Fibroblast of villous mesenchyme (primary cell): ENCODE measurements at places on chromosomes 5 and 9. TPM values are rescaled to one million over a fixed set of nuclear protein-coding genes. Genes with fewer than 3 reads are reported as not detected.
A peak's percentile ranks its signal among the peaks of the same experiment; 100 is the strongest.

The SLC22A4 gene
- 6.8 and 16.4 TPM in 2 replicates for total RNA-seq

The ENTR1 gene
- 34.5 and 40.3 TPM in 2 replicates for total RNA-seq

The DMRTA1 gene
- total RNA-seq = 0.32 and 0.86 TPM in 2 replicates

DNA sequence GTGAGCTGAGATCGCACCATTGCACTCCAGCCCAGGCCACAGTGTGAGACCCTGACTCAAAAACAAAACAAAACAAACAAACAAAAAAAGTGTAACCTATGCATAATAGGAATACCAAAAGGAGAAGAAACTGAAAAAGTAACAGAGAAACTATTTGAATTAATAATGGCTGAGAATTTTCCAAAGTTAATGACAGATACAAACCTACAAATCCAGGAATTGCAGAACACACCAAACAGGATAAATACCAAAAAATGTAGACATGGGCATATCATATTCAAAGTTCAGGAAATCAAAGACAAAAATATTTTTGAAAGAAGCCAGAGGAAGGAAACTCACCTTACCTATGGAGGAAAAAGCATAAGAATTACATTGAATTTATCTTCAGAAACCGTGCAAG is 383.7 kb upstream of the POU5F2 start:
- no peak for DNase-seq

DNA sequence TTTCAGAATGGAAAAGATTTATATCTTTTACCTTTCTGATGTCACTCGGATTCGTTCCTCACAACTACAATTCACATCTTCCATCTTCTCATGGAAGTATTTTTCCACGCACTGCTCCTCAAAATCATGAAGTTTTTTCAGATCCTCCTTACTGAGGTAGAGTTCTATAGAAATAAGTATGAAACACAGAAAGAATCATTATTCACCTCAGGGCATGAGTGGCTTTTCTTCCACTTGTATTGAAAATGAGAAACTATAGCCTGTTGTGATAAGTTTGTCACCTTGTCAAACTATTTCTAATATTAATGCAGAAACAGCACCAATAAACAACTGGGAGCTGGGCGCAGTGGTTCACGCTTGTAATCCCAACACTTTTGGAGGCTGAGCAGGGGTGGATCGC is 116.0 kb downstream of the TRPM6 start:
- no peak for DNase-seq

- peak; percentile 74 for DNase-seq
These were observed 118.3 kb downstream of the PIK3R1 start for GRCh38 chr5:68333649-68334552.

DNA sequence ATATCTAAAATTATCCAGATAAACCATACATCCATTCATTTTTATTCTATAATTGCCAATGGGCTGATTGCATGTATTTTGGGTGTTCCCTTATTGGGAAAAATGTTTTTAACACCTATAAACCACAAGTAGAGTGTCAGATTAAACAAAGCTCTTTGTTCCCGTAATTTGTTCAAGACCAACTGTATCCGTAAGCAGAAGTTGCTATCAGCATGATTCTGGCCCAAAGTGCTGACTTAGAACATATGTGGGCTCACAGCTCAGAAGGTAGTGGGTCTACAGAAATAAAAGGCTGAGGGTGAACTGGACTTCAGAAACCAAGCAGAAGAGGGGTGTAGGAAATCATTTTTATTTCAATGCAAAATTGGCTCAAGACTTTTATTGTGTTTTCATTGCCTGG is 23.5 kb upstream of the IL7R start:
- DNase-seq = no peak

GRCh38 chr5:72107131-72107900 is at the start of gene MAP1B:
MAP1B (plus strand) TSS chr5:72107475; CDS start chr5:72107532, 57 bp downstream.
- peak; percentile 60 for DNase-seq

DNA sequence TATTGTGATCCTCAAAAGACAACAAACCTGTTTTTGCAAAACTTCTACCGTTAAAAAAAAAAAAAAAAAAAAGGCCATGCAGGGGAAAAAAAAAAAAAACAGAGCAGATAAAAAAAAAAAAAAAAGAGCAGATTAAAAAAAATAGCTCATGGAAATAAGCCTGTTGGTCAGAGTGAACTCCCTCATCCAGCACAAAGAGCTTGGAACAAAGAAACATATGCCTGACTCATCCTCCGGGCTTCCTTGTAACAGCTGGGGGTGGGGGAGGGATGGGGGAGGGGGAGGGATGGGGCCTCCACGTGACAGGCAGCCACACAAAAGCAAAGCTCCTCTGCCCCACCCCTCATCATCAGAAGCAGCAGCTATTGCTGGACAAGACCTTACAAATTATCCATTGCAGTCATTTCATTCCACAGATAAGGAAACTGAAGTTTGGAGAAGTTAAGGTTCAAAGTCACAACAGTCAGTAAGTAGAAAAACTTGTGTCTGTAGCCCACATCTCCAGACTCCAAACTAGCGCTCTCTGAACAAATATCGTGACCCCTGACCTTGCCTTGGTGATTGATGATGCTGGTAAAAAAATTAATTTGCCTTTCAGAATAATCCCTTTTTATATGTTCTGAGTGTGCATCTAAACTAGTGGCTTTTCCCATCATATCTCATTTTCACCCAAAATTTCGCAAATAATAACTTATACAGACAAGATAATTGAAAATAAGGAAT is 38.9 kb downstream of the SLC35D2 start:
- DNase-seq = peak; percentile 85

DNA sequence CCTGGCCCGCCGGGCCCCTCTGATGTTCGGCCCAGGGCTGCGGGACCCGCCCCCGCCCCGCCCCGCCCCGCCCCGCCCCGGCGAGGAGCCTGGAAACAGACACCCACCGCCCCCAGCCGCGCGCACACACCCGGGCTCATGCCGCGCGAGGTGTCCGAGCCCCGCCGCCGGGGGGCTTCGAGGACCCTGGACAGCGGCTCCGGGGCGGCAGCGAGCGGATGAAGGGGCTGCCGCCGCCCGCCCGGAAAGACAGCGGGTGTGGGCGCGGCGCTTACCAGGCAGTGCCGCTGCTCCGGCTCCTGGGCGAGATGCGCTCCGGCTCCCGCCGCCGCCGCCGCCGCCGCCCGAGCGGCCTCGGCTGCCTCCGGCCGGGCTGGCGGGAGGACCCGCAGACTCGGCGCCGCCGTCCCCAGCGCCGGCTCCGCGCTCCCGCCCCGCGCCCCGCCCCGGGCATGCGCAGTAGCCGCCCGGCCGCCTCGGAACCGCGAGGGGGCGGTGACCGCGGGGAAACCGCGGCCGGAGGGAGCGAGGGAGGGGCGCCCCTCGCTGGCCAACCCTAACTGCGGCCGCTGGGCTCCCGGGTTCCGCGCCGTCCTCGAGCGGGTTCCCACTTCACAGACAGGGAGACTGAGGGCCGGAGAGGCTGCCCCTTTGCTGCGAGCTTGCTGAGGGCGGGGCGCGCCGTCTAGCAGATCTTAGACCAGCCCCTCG is at the start of gene GPRIN1:
TSS of gene GPRIN1 (minus strand) at position 433 of the 711 bp plus-strand sequence. CDS start 10,322 bp downstream, outside the sequence.
- peak; percentile 39 for DNase-seq

- peak; percentile 36 for DNase-seq
These were observed 134.2 kb upstream of the RASGRF2 start for GRCh38 chr5:80825786-80826460.

- DNase-seq = no peak
These were observed 1193.7 kb upstream of the CDH18 start for GRCh38 chr5:21181609-21182125.

- no peak for DNase-seq
These were observed 3.4 kb upstream of the MYORG start for GRCh38 chr9:34380034-34380510.

- DNase-seq = no peak
These were observed 36.7 kb upstream of the ORM1 start for GRCh38 chr9:114286146-114286679.

- DNase-seq = no peak
These were observed 167.4 kb upstream of the KIF2A start for GRCh38 chr5:62138607-62139006.

- DNase-seq = no peak
These were observed 157.1 kb downstream of the ARRDC3 start for GRCh38 chr5:91225848-91226686.

DNA sequence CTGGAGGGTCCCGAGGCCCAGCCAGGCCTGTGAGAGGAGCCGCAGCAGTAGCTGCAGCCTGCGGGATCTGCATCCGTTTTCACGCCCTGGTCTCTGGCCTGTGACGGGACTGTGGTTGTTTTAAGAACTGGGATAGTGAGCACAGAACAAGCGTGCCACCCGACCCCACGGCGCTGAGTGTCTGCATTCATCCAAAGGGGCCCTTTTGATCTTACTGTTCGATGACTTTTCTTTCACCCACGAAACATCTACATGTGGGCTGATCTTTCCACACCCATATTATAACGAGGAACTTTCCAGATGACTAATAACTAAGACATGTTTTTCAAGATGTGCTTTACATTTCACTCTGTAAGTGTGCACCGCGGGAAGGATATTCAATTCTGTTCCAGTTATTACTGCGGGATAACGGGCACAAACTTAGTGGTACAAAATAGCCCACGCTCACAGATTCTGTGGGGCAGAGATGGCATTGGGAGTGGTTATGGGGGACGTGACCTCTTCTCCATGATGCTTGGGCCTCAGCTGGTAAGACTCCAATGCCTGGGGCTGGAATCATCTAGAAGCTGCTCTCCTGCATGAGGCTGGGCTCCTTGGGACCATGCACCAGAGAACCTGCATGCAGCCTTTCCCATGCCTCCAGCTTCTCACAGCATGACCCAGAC is 165.0 kb downstream of the SYK start:
- peak; percentile 20 for DNase-seq

DNA sequence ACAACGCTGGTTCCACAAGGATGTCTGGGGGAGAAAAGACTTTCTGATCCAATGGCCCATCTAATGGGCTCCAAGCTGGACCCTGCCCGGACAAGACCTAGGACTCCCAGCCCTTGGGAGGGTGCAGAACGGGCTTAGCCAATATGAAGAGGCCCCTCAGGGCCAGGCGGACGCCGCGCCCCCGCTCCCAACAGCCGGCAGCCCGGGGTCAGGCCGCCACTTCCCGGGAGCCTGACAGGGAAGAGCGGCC is 493 bp downstream of the P4HA2 start:
- DNase-seq = no peak

DNA sequence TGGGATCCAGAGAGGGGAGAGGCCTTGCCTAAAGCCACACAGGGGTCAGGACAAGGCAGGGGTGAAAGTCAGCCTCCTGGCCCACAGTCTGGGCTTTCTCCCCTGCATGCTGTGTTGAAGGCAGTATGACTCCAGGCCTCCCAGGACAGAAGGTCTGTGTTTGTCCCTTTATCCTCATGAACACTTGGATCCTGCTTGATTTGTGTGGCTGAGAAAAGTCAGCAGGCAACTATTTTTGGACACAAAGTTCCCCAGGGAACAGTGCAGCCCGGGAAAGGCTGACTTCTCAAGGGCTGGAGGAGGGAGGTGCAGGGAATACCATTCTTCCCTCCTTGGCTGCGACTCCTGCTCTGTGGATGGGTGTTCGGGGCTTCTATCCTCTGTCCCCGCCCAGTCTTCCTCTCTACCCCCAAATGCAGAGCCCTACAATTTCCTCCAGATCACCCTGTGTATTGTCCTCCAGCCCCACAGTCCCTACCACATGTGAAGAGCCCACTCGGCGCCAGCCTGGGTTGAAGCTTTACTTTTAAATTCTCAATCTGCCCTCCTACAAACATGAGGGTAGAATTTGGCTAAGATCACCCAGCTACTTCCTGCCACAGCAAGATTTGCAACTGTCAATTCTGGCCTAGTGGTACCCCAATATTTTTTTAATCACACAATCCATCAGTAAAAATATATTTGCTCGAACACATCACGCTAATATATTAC is 4.1 kb downstream of the AKNA start:
- DNase-seq = peak; percentile 77

- DNase-seq = no peak
These were observed 513.2 kb downstream of the SPOCK1 start for GRCh38 chr5:136985785-136986475.

GRCh38 chr9:134637696-134638501 is 3.7 kb upstream of the COL5A1 start:
- no peak for DNase-seq

GRCh38 chr5:59491945-59492344 is 401.6 kb downstream of the PDE4D start:
- DNase-seq = peak; percentile 28

DNA sequence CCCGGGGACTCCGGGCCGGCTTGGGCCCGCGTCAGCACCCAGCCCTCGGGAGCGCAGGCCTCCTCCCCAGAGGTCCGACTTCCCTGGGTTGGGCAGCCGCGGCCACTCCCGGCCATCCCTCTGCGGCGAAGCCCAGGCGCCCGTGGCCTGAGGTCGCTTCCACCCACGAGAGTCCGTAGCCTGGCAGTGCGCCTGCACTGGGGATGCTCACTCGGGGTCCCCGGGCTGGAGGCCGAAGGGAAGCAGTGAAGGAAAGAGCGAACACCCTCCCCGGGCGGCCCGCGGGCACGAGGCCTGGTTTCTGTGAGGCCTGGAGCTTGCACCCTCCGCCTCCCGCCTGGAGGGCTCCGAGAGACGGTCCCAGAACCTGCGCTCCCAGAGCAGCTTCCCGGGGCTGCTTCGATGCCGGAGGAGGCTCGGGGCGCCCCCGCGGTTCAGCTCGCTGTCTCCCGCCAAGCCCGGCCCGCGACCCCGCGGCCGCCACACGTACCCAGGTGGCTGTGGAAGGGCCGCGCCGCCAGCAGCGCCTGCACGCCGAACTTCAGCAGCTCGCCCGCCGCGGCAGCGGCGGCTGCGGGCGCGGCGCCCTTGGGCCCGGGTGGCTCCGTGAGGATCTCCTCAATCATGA is 607 bp downstream of the BARX1 start:
- no peak for DNase-seq

DNA sequence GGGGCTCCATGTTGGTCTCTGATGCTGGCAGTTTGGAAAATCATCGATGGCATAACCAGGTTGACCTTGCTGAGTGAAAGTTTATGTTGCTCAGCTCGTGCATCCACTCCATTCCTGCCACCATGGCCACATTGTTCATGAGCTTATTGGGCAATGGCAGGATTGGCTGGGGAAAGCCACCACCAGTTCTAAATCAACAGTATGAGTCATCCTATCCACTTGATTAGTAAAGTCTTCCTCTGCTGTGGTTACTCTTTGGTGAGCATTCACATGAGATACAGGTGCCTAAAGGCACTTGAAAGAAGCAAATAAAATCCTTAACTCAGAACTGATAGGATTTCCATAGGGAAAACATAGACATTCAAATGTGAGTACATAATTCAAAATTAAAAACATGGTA is 131.8 kb upstream of the FBN2 start:
- DNase-seq = peak; percentile 7

GRCh38 chr5:112390327-112390726 is 28.8 kb downstream of the EPB41L4A start:
- no peak for DNase-seq

DNA sequence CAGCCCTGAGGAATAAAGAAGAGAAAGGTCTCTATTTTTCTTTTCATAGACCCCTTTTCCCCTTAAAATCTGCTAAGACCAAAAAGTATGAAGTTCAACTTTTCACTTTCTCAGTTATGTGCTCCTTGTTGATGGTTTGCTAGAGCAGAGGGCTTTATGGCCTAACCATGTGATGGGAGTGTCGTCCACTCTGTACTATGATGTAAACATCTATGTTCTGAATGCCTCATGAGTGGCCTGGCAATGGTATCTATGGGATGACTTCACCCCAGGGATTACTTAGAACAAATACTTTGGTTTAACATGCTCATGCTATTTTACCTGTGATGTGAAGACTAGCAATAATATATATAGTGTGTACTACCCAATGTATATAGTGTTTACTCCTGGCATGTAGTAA is 43.7 kb upstream of the MIER3 start:
- DNase-seq = peak; percentile 6

GRCh38 chr5:41754857-41755256 is 115.4 kb downstream of the OXCT1 start:
- peak; percentile 12 for DNase-seq

- no peak for DNase-seq
These were observed 1632.8 kb downstream of the MAT2B start for GRCh38 chr5:165138236-165138635.

- no peak for DNase-seq
These were observed 48.3 kb upstream of the IRX4 start for GRCh38 chr5:1930880-1931603.
